Fibroblast of skin of scalp (primary cell): ENCODE measurements at places on chromosomes 5 and 9.

DNA sequence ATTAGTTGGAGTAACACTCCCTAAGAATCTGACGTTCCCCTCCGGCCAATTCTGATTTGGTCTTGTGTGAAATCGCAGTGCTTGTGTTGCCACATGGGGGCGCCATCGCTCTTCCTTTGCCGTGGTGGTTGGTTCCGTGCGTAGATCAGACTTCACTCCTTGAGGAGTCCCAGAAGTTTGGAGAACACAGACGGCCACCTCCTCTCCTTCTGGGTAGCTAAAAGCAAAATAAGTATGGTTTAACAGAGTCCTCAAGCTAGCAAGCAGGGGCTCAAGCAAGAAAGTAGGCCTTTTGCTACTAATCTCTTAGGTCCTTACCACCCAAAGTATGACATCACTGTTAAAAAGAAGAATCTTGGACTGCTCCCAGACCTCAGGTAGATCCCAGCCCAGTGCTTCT lies 59.5 kb downstream of the HSPA4 start:
- DNase-seq, result peak; percentile 80

DNA sequence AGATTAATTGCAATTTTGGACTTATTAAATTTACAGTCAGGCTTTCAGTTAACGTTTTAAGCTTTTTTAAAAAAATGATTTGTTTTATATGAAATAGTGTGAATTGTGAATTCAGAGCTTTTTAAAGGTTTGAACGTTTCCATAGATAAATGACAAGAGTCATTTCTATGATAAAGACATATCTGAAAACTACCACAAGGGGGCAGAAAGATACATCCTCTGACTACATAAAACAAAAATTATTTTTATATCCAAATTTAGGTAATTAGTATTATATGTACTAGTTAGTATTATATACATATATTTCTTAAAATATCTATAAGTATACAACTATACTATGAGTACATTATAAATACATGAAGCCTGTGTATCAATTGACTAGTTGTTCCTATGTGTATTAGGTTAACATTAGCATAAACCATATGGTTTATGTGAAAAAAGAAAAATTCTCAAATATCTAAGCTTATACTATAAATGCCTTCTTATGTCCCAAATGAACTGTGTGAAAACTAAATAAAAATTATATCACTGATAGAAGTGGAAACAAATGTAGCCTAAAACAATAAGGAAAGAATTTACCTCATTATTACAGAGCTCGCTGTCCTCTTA lies 155.2 kb downstream of the MEF2C start:
- peak; percentile 27 for DNase-seq

DNA sequence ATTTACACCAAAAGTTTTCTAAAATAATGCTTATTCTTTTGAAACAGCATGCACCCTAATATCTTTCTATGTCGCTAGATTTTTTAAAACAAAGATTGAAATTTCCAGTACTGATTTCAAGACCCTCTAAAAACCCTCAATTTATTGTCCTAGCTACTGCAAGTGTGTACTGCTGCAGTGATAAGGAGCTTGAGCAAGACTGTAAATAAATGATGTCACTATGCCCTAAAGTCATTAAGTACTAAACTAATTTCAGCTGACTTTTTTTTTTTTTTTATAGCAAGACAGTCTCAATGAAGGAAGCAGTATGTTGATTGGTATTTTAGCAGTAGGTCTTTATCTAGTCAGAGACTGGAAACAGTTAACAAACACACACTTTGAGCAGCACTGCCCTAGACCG lies 12.2 kb upstream of the MIER3 start:
- DNase-seq, result no peak

GRCh38 chr5:71836084-71836483 lies 117.0 kb downstream of the CARTPT start:
- DNase-seq, result peak; percentile 31

GRCh38 chr5:816176-816575 lies 31.6 kb upstream of the ZDHHC11B start:
- no peak for DNase-seq

- no peak for DNase-seq
These were observed 73.8 kb downstream of the NRG2 start for GRCh38 chr5:139969318-139969717.

GRCh38 chr9:110975278-110975677 lies 63.0 kb downstream of the LPAR1 start:
- no peak for DNase-seq

DNA sequence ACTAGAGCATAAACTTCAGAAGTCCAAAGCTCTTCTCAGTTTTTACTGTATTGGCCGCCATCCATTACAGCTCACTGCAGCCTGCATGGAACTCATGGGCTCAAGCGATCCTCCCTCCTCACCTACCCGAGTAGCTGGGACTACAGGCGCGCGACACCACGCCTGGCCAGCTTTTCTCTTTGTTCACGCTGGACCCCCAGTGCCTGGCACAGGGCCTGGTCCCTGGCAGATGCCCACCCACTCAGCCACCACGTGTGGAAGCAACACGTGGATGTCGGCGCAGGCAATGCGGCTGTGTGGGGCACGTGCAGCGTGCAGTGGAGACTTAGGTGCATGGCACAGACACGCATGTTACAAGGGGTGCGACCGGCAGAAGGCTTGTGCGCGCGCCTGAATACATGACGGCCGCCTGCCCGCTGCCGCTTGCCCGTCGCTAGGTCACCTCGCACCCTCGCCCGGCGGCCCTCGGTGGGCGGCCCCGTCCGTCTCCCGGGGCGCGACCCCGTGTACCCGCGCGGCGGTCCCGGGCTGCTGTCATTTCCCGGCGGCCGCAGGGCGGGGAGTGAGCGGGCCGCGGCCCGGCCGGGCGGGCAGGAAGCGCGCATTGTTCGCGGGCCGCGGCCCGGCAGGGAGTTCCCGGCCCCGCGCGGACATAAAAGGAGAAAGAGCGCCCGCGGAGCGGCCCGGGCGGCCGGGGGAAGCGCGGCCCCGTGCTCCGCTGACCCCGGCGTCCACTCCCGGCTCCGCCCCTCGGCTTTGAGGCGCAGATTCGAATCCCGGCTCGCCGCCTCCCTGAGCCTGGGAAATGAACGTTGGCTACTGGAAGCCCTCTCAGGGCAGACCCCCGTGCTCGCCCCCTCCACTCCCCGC lies 24.1 kb upstream of the PTGS1 start:
- DNase-seq, result no peak

- peak; percentile 75 for DNase-seq
These were observed 339.5 kb upstream of the RFX3 start for GRCh38 chr9:3865141-3865772.

- peak; percentile 47 for DNase-seq
These were observed 1916.7 kb downstream of the EFNA5 start for GRCh38 chr5:105754056-105754455.

DNA sequence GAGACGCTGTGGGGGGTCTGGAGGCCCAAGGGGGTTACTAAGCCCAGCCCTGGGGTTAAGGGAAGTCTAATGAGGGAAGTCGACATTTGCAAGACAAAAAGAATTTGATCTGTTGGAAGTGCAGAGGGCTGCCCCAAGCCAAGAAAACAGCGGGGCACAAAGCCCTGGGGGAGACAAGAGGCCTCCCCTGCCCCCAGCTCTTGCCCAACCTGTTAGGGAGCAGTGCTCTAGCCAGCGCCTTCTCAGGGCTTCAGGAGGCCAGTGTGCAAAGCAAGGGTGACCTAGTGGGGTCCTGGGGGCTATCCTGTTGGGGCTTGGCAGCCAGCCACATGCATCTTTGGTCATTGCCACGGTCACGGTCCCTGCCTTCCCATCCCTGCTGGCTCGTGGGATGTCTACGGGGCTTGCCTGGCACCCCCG lies 25.2 kb downstream of the GFI1B start:
- DNase-seq, result no peak

GRCh38 chr5:179154991-179155955 lies 95.1 kb downstream of the ZNF354C start:
- no peak for DNase-seq

DNA sequence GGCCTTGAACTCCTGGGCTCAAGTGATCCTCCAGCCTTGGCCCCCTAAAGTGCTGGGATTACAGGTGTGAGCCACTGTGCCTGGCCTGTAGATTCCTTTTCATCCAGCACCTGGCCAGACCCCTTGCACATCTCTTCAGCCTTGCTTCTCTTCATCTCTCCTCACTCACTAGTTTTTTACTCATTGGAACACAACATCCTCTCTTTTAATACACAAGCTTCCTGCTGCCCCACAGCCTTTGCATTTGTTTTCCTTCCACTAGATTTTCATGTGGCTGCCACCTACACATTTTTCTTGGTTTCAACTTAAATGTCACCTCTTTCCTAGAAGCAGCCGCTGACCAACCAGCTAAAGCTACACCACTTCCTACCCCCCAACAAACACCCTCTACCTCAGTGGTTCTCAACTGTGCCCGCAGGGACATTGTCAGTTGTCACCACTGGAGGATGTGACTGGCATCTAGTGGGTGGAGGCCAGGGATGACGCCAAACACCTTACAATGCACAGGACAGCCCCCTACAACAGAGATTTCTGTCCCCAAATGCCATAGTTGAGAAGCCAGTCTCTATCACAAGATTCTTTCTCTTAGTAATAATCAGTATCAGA lies 33.7 kb downstream of the HAVCR1 start:
- no peak for DNase-seq

DNA sequence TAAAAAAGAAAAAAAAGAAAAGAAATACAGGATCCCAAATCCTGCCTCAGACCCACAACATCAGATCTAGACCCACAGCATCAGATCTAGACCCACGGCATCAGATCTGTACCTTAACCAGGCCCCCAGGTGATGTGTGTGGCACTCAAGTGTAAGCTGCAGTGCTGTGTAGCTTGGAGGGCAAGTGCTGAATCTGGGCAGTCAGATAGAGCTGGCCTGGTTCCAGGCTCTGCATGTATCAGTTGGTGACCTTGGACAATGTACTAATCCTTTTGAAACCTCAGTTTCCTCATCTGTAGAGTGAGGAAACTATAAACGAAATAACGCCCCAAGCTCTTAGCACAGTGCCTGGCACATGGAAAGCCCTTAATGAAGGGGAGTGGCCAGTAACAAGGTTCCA lies 16.7 kb downstream of the COL15A1 start:
- DNase-seq, result no peak

DNA sequence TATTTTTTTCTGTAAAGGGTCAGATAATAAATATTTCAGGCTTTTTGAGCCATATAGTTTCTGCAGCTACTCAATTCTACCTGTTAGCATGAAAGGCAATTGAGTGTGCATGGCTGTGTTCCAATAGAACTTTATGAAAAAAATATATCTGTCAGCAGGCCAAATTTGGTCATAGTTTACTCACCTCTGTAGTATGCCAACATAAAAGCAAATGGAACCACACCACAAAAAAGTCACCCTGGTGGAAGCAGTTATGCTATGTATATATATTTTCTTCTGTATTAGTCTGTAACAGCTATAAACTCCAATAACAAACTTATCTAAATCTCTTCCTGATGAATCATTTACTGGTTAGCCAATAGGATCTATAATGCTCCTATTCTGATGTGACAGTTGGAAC lies 3.4 kb downstream of the SLC38A9 start:
- no peak for DNase-seq

- no peak for DNase-seq
These were observed 7.8 kb upstream of the MRNIP start for GRCh38 chr5:179866241-179867078.

GRCh38 chr5:97838214-97838613 lies 655.2 kb upstream of the RIOK2 start:
- peak; percentile 96 for DNase-seq

- DNase-seq, result peak; percentile 93
These were observed 5.2 kb downstream of the CEMIP2 start for GRCh38 chr9:71762900-71763653.

DNA sequence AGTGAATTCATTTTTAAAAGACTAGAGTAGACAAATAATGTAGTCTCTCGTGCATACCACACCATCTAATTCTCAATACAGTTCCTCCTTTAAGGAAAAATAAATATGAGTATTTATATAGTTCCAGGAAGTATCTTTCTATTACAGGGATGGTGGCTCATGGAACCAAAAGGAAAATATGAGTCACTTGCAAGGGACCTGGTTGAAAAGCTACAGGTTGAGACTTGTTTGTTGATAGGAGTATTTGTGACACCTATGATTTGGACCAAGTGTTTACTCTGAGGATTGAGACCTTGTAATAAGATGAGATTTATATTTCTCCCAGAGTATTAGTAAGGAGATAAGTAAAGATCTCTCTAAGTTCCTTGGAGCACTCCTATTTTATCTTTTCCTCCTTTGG lies 67.4 kb downstream of the CDO1 start:
- DNase-seq, result no peak

- DNase-seq, result peak; percentile 14
These were observed 335.9 kb downstream of the SEMA5A start for GRCh38 chr5:9209846-9210492.

DNA sequence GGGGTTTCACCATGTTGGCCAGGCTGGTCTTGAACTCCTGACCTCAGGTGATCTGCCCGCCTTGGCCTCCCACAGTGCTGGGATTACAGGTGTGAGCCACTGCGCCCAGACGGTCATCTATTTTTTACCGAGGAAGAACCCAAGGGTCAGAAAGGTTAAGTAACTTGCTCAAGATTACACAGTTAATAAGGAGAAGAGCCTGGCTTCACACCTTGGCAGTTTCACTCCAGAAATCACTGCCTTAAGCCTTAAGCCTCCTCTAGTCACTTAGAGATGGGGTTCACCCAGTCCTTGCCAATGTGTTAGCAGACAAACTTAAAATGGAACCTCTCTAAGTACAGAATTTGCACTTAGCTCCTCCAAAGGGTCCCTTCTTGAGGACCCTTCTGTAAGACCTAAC lies 116.3 kb downstream of the PTTG1 start:
- no peak for DNase-seq

DNA sequence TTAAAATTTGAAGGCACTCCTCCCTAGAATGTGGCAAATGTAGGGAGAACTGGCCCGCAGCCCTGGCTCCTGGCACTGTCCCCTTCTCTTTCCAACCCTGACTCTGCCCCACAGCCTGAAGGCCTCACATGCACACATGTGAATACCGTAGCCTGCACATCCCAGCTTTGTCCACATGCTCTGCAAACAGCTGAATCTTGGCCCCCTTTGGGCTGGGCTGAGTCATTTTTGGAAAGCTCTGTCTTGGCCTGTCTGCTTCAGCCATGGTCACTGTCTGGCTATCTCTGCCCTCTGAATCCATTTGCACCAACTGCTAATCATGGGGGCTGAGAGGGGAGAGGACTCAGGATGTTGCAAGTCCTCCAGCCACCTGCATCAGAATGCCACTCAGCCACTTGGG lies 22.1 kb upstream of the GALNT10 start:
- no peak for DNase-seq
